ENCODE measurements at places on chromosomes 11 and 22. TPM values are rescaled to one million over a fixed set of nuclear protein-coding genes. Genes with fewer than 3 reads are reported as not detected.

Gene ANO3
- not detected for total RNA-seq

DNA sequence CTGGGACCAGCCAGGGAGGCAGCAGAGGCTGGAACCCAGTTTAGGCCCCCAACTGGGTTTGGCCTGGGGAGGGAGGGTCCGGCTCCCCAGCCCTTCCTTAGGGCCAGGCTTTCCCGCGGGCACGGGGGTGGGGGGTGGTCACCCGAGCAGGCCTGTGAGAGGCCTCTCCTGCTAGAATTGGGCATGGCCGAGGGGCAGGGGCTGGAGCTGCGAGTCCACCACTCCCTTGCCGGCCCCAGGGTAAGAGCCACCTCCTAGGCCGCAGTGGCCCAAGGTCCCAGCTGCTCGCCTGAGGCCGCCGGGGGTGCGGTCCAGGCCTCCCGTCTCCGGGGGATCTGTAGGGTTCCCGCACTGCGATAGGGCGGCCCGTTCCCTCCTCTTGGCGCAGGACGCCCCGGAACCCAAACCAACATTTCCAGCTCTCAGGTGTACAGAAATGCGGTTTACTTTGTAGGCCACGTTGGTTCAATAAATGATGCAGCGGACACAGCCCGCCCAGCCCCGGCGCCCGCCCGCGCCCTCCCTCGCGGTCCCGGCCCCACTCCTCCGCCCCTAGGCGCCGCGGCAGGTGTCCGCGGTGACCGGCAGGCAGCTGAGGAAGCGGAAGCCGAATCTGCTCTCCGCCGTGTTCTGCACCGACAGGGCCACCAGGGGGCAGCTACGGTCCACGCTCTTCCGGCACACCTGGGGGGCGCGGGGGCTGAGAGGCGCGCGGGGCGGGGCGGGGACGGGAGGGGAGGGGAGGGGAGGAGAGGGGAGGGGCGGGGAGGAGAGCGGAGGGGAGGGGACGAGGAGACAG, 5.9 kb downstream of the LMNTD2 start:
- peak overlapping the region; percentile 36 for H3K4me3 ChIP-seq
- H3K27me3 ChIP-seq, result peaks cover 15% of the 10 kb centered on the region
- no peak overlapping the region for H3K27ac ChIP-seq
- DNase-seq, result peak; percentile 80
- no peaks in the 10 kb centered on the region for H3K4me1 ChIP-seq
- H3K36me3 ChIP-seq, result no peaks in the 10 kb centered on the region

DNA sequence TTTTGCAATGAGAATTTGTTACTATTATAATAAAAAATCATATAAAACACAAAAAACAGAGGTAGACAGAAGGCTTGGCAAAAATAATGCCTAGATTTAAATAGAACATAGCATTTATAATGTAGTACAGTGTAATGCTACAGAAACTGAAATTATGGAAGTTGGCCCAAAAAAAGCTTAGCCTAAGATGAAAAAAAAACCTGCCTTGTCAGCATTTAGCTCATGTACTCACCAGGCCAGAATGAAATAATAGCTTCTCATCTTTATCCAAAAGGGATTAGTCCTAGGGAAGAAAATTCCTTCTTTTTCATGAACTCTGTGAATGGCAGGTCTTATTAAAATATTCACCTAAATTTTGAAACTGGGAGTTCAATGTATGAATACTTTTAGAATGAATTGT, 951.1 kb downstream of the LRRC4C start:
- no peaks in the 10 kb centered on the region for H3K4me1 ChIP-seq
- H3K4me3 ChIP-seq, result no peak overlapping the region
- peaks cover 4% of the 10 kb centered on the region for H3K36me3 ChIP-seq
- H3K27ac ChIP-seq, result no peak overlapping the region
- H3K27me3 ChIP-seq, result no peaks in the 10 kb centered on the region

DNA sequence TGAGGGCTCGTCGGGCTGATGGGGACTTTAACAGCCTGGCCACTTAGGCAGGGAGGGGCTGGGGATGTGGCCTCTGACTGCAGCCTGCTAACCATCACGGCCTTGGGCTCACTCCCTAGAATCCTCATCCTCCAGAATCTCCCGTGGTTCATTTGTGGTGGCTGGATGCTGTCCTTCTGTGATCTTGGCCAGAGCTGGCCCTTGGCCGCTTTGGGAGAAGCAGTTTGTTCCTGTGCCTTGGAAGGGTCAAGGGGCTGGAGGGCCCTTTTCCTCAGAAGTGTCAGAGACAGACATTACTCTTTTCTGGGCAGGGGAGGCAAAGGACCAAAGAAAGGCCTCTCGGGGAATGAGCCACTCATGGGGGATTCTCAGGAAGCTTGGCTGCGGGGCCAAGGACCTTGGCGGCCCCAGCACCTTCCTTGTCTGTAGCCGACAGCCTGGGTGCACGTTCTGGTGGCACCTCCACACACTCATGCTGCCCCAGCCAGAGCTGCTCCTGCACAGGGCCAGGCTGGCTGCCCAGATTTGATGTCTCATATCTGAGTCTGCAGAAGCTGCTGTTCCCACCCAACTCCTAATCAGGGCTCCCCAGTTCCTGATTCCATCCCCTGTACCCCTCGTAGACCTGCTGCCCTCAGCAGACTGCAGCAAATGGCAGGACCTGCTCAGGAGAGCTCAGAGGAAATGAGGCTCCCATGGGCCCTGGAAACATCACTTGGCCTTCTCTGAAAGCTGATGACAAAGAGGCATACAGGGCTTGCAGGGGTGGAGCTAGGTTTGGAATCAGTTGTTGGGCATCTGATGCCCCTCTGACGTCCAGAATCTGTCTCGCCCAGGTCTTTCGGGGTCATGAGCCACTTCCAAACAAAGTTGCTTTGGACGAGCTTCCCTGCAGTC, 107.7 kb downstream of the CTTN start:
- H3K4me1 ChIP-seq, result no peaks in the 10 kb centered on the region
- no peaks in the 10 kb centered on the region for H3K36me3 ChIP-seq
- no peak overlapping the region for H3K27ac ChIP-seq
- DNase-seq, result no peak
- H3K27me3 ChIP-seq, result no peaks in the 10 kb centered on the region

DNA sequence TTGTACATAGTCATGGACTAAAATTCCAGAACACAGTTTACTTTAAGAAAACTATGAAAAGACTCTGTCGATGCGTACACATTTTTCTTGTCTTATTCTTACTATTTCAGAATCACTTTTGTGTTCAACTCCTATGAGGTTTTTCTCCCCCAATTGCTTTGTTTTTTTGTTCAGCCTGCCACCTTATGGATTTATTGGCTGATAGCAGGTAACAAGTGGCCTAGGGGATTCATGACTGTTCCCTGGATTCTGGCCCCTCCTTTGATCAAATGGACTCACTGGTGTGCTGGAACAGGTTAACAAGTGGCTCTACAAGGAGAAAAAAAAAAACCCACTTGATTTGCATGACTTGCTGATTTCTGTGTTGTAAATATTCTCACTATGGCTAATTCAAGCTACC, 10.6 kb downstream of the MMP20 start:
- H3K36me3 ChIP-seq, result no peaks in the 10 kb centered on the region
- peaks cover 22% of the 10 kb centered on the region for H3K4me1 ChIP-seq
- no peak overlapping the region for H3K4me3 ChIP-seq
